CD4-positive, alpha-beta T cell (primary cell): ENCODE measurements at places on chromosomes 7 and 10.

- DNase-seq: no peak
These were observed 55.9 kb upstream of the CAV2 start for GRCh38 chr7:116443646-116444045.

GRCh38 chr10:113047605-113047962 lies 97.5 kb downstream of the TCF7L2 start:
- DNase-seq: no peak

DNA sequence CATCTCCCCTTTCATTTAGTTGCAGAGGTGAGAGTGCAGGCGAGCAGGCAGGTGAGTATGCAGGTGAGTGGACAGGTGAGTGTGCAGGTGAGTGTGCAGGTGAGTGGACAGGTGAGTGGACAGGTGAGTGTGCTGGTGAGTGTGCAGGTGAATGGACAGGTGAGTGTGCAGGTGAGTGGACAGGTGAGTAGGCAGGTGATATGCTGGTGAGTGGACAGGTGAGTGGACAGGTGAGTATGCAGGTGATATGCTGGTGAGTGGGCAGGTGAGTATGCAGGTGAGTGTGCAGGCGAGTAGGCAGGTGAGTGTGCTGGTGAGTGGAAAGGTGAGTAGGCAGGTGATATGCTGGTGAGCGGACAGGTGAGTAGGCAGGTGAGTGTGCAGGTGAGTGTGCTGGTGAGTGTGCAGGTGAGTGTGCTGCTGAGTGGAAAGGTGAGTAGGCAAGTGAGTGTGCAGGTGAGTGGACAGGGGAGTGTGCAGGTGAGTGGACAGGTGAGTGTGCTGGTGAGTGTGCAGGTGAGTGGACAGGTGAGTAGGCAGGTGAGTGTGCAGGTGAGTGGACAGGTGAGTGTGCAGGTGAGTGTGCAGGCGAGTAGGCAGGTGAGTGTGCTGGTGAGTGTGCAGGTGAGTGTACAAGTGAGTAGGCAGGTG lies 165.6 kb downstream of the ADARB2 start:
- DNase-seq: no peak

GRCh38 chr10:14382022-14382421 lies 51.3 kb upstream of the FRMD4A start:
- peak; percentile 34 for DNase-seq

- peak; percentile 63 for DNase-seq
These were observed 47.1 kb upstream of the SVIL start for GRCh38 chr10:29681676-29682448.

GRCh38 chr7:91285696-91286355 lies 21.6 kb downstream of the FZD1 start:
- no peak for DNase-seq

DNA sequence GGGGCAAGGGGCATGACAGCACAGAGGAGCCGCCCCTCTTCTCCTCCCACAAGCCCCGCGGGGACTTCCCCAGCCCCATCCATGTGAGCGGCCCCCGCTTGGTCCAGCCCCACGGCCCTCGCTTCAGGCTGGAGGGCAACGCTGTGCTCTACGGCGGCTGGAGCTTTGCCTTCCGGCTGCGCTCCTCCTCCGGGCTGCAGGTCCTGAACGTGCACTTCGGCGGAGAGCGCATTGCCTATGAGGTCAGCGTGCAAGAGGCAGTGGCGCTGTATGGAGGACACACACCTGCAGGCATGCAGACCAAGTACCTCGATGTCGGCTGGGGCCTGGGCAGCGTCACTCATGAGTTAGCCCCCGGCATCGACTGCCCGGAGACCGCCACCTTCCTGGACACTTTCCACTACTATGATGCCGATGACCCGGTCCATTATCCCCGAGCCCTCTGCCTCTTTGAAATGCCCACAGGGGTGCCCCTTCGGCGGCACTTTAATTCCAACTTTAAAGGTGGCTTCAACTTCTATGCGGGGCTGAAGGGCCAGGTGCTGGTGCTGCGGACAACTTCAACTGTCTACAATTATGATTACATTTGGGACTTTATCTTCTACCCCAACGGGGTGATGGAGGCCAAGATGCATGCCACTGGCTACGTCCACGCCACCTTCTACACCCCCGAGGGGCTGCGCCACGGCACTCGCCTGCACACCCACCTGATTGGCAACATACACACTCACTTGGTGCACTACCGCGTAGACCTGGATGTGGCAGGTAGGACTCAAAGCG lies 5.1 kb downstream of the AOC1 start:
- no peak for DNase-seq

DNA sequence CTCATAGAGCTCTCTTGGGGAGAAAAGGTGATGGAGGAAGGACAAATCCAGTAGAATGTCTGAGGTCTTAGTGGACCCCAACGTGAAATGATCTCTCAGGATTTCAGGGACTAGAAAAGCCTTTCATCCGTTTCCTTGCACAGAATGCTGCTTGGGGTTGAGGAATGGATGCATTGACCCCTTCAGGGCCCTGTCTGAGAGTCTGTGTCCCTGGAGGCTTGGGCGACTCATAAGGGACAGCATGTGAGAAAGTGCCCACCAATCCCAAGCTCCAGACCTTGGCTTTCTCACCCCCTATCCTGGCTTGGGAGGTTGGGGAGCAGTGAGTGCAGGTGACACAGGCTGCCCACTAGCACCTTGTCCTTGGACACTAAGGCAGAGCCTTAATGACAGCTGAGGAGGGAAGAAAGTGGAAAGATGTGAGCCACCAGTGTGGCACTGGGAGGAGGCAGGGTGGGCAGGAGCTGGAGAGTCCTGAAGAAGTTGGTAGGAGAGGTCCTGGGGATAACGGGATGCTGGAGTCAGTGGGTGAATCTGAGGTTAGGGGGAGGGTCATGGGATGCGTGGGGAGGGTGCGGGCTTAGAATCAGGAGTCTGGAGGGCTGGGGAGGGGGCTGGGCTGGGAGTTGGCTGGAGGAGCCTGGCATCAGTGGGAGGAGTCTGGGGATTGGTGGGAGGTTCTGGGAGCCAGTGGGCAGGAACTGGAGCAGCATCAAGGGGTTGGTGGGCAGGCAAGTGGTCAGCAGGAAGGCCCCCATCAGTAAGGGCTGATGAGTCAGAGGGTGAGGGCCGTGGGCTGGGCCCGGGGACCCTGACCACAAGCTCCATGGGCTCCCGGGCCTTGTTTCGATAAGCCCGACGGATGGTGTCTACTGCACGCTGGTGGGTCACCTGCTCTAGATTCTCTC lies 8.6 kb downstream of the LZTS2 start:
- DNase-seq: no peak

- DNase-seq: no peak
These were observed 118.1 kb downstream of the MYOF start for GRCh38 chr10:93363891-93364648.

GRCh38 chr10:59107147-59107546 lies 69.3 kb upstream of the PHYHIPL start:
- no peak for DNase-seq

- no peak for DNase-seq
These were observed 82.0 kb downstream of the NEURL1 start for GRCh38 chr10:103575416-103576075.

DNA sequence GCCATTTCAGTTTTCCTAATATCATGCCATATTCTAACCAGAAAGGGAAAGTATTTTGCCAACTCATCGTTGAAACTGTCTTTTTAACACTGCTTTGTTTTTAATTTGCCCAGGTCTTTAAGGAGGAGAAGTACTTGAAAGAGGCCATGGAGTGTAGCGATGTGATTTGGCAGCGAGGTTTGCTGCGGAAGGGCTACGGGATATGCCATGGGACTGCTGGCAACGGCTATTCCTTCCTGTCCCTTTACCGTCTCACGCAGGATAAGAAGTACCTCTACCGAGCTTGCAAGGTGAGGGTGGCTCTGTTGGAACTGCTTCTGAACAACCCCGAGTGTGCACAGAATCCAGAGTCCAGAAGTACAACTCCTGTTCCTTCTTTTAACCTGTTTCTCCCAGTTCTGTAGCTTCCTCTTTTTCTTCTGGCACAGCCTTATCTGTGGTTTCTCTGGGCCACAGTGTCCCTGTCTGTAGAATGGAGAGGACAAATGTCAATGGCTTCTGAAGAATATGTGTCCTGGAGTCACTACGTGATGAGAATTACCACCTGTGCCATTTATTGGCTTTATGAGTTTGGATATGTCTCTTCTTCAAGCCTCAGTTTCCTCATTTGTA lies 60.1 kb downstream of the LANCL2 start:
- no peak for DNase-seq

GRCh38 chr7:73778801-73779389 lies 8.8 kb upstream of the CLDN3 start:
- DNase-seq: no peak

DNA sequence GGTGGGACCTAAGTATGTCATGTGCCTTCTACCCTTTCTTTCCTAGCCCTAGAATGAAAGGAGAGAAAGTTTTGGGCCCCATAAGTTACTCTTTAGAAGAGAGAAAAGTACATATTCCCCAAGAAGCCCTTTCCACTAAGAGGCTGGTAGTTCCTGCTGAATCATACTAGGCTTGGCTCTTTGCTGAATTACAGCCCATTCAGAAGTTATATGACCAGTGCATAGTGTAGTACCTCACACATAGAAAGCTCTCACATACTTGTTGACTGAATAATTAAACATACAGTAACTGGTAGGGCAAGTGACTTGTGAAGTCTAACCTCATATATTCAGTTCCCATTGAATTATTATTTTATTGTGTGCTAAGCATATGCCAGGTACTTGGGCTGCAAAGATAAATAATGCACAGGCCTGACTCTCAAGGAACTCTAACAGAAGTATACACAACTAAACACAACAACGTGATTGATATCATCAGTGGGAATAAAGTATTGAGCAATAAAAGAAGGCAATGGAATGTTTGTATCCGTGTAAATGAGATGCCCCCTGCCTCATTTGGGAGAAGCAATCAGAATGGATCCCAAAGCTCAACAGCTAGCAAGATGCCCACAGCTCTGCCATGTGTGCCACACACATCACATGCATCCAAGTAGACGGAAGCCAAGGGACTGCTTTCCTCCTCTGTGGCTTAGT lies 38.9 kb upstream of the UBN2 start:
- no peak for DNase-seq

- no peak for DNase-seq
These were observed 55.0 kb downstream of the LRRC4 start for GRCh38 chr7:127976056-127976737.

- no peak for DNase-seq
These were observed 331.5 kb upstream of the NFE2L3 start for GRCh38 chr7:25820432-25821040.

GRCh38 chr7:120645966-120646365 lies 212.0 kb downstream of the TSPAN12 start:
- DNase-seq: no peak

GRCh38 chr7:95102662-95103061 lies 195.3 kb downstream of the PPP1R9A start:
- DNase-seq: no peak

- no peak for DNase-seq
These were observed 22.4 kb upstream of the FAM13C start for GRCh38 chr10:59384761-59385160.

GRCh38 chr7:2771274-2771731 lies 72.8 kb downstream of the GNA12 start:
- no peak for DNase-seq

DNA sequence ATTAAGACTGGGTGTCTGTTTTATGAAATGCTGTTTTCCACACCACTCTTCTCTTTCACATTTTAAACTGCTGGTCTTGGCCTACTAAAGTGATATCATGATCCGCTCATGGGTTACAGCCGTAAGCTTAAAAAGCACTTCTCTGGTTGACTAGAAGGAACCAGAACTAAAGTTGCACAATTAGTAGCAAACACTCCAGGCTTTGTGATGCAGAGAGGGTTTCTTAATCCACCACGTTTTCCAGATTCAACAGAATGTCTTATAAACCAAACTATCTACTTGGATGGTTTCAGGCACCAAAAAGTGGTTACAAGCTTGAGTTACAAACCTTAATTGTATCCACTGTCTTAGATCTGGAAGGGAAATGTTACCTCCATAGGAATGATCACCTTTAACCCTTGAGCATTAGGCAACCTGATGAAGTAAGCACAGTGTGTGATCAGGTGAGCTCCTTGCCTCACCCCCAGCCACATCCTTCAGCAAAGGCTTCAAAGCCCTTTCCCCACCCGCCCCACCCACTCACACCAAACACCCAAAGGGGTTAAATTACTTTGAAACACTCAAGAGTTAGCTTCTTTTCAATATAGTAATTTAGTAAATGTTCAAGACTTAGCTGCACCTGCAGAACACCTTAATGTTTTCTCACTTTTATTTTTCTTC lies 3.5 kb downstream of the ELMO1 start:
- no peak for DNase-seq
